ENCODE measurements at places on chromosomes 3 and 15. TPM values are rescaled to one million over a fixed set of nuclear protein-coding genes. Genes with fewer than 3 reads are reported as not detected.

DNA sequence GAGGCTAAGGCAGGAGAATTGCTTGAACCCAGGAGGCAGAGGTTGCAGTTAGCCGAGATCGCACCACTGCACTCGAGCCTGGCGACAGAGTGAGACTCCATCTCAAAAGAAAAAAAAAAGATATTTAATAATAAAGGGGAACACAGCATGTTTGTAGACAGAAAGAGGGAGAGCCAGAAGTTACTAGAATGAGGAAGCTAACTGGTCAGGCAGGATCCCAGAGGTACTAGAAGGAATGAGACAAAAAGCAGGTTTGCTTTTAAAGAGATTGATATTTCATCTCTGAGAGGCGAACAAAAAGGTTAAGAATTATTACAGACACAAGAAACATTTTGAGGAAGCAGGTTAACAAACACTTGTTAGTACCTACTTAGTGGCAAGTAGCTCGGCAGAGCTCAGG is 9.2 kb downstream of the CD200R1 start:
- no peak for DNase-seq

- DNase-seq: no peak
Observed at GRCh38 chr15:52658955-52659354, 20.2 kb downstream of the ATOSA start.

DNA sequence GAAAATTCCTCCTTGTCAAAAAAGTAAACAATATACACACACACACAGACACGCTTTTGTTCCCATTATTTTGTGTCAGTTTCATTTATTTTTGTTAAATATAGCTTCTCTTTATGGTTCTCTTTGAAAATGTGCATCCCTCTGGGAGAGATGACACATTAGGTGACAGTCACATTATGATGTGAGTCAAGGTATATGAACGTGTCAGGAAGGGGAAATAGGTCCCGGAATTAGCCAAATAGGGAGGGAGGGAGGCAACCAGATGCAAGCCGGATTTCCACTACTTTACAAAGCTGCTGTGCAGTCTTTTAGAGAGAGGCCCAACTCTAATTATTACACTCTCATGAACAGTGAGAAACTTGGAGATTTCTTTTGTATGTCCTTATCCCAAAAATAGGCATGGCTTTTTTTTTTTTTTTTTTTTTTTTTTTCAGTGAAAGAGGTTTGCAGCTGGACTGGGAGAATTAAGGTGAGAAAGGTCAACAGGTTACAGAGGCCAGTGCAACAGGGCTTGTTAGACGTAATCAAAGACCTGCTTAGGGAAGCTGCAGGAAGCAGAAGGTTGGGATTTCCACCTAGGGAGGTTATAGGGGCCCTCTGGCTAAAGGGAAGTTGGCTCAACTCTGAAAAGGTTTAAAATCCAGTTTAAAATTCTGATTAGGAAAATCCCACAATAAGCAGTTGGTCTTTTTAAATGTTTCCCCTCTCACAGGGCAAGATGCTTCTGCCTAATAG is 240.5 kb upstream of the UBE2E1 start:
- no peak for DNase-seq

- no peak for DNase-seq
Observed at GRCh38 chr15:96002890-96003859, 327.3 kb upstream of the NR2F2 start.

- no peak for DNase-seq
Observed at GRCh38 chr3:70582803-70583202, 270.4 kb upstream of the MDFIC2 start.

GRCh38 chr3:154616298-154616697 is 186.3 kb upstream of the GPR149 start:
- no peak for DNase-seq

- no peak for DNase-seq
Observed at GRCh38 chr3:44913868-44914468, 39.6 kb downstream of the TGM4 start.

- no peak for DNase-seq
Observed at GRCh38 chr15:70084461-70084860, 13.3 kb downstream of the TLE3 start.

- DNase-seq: no peak
Observed at GRCh38 chr3:42090973-42091731, at the start of gene TRAK1. Gene TRAK1 (plus strand): TSS chr3:42091357. CDS start chr3:42091470, 113 bp downstream.

GRCh38 chr3:39144095-39144747 is 9.2 kb downstream of the CSRNP1 start:
- DNase-seq: no peak

GRCh38 chr15:90982135-90982534 is 12.2 kb downstream of the PRC1 start:
- DNase-seq: no peak

CADM2 gene
- polyA plus RNA-seq: 5.8 TPM

ABI3BP gene
- polyA plus RNA-seq: 265 TPM

FGF7 gene
- polyA plus RNA-seq: 13.4 TPM

Measured in forelimb muscle (tissue), 1 donor.